NCI-H1105 (cell line): ENCODE measurements at places on chromosomes 1 and 21.
A peak's percentile ranks its signal among the peaks of the same experiment; 100 is the strongest.

DNA sequence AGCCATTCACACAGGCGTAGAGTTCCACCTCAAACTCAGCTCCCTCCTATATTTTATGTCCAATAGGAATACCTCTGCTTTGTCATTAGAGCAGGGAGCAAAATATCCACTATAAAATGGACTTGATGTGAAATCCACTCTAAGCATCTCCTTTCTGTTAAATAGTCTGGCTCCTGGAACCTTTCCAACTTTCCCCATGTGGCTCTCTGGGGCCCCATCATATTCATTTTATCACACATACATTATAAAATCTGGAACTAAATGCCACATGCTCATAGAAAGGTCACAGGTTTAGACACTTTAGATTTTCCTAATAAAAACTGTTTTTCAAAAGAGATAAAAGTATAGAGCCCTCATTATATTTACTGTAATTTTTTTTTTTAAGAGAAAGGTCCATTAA lies 82.1 kb downstream of the PTPN14 start:
- DNase-seq = no peak

- DNase-seq = no peak
Observed at GRCh38 chr21:22224261-22224660, 1226.1 kb downstream of the NCAM2 start.

DNA sequence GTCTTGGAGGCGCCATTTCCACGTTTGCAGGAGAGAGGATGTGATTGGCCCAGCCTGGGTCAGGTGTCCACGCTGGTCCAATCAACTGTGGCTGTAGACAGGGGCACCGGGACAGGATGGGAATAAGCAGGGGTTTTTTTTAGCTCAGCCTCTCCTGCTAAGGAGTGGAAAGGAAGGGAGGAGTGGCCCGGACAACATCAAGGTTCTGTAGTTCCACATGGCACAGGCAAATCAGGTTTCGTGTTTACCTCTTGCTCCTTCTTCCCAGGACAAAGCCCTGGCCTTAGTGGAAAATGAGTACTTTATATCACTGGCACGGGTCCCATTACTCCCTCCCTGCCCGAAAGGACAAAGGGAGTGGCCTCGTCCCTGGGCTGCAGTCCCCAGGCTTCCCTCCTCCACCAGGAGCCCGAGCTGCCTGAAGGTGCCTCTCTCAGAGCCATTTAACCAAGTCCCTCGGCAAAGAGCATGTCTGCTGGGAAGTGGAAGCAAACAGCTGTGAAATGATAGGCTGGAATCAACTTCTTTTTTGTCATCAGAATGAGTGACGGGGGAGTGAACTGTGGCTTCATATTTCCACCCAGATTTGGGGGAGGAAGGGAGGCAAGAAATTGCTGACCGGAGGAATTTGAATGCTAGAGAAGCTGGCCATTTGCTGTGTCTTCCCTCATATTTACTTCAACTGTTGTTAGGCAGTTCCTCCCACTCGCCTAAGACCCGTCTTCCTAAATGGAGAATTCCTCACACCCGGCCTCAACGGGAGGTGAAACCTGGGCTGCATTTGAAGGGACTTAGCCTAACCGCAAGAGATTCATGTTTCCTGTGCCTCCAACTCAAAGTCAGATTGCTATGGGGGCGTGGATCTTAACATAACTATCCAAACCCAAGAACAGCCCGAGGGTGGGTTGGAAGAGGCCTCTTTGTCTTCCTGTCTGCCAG lies 84.9 kb upstream of the SLC44A3 start:
- DNase-seq = no peak

- DNase-seq = no peak
Observed at GRCh38 chr1:61496501-61496900, 228.4 kb downstream of the TM2D1 start.

DNA sequence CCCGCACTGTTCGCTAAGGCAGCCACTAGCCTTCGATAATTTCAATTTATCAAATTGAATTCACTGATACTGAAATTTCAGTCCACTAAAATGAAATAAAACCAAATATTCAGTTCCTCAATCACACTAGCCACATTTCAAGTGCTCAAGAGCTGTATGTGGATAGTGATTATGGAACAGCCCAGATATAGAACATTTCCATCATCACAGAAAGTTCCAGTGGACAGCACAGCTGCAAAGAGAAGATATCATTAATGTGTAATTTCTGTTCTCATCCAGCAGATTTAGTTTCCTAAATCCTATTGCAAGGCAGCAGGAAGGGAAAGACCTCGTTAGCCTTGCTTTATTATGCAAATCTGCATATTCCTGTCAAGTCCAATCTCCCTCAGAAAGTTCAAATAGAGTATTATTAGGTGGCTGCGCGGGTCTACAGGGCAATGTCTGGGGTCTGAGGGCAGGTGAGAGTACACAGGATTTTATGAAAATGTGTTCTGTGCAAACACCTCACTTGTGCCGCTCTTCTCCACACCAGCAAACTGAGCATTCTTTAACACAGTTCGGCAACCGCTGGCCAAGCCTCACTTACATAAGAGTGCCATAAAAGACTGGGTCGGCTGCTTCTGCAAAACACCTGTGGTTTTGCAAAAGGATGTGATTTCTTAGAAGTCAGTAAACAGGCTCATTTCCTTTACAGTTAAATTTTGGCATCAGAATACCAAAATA lies 22.4 kb downstream of the CAPZB start:
- DNase-seq = no peak

DNA sequence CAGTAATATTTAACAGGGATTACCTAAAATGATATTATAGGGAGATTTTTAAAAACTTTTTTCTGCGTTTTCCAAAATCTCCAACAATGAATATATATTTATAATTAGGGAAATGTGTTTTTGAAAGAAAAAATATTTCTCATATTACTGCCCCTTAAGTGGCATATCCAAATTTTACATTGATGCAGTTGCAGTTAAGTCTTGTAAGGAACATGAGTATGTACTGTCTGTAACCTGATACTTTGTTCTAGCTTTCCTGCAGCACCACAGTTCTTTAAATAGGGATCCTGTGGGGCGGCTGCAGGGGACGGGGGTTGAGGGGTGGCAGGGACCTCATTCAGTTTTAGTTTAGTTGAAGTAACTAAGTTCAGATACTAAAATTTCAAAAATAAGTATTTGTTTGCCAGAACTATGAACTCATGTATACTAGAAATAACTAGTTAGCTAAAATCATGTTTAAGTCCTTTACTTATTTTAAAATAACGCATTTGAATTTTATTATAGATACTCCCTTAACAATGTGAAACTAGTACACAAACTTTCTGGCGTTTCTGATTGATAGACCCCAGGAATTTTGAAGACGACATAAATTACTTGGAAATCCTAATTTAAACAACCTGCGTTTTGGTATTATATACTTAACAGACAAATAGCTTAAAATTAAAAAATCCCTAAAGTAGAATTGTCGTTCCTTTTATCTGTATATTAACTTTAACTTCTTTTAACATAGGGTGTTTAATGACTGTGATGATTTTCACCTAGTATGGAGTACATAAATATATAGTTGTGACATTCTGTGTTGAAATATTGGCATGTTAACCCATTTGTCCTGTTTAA lies 639 bp upstream of the DNAJB4 start:
- no peak for DNase-seq

DNA sequence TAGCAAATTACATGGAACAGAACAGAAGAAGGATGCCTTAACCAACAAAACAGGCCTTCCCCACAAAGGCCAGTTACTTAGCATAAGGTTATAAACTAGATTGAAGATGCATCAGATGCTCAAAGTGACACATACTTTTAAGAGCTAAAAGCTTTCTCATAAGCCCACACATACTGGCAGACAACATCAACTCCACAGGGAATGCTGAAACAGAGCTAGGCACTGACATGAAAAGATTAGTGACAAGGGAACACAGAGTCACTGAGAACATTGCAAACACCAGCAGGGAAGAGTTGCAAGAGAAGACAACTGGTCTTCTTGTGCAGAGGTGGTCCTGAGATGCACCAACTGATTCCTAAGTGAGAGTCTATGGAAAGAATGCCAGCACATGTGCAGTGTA lies 6.9 kb downstream of the TTC13 start:
- no peak for DNase-seq

DNA sequence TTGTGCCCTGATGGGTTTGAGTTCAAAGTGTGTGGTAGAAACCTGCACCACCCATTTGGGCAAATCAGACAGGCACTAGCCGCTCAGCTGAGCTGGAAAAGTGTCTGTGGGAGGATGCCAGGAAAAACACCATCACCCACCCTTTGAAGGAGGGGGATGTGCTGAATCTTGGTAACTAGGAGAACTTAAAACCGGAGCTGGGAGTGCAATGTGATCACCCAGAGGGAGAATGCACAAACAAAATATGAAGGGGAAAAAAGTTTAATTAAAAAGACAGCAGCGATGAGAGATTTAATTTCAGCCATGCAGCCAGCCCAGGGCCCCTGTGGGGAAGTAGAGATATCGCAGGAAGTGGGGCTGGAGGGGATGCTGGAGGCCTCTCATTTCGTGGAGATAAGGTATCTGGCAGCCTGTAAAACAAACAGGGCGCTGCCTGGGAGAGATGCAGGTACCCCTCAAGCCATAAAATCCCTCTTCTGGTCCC lies 86.8 kb upstream of the BCAR3 start:
- DNase-seq = no peak

GRCh38 chr1:98330224-98330623 lies 331.3 kb upstream of the SNX7 start:
- no peak for DNase-seq

DNA sequence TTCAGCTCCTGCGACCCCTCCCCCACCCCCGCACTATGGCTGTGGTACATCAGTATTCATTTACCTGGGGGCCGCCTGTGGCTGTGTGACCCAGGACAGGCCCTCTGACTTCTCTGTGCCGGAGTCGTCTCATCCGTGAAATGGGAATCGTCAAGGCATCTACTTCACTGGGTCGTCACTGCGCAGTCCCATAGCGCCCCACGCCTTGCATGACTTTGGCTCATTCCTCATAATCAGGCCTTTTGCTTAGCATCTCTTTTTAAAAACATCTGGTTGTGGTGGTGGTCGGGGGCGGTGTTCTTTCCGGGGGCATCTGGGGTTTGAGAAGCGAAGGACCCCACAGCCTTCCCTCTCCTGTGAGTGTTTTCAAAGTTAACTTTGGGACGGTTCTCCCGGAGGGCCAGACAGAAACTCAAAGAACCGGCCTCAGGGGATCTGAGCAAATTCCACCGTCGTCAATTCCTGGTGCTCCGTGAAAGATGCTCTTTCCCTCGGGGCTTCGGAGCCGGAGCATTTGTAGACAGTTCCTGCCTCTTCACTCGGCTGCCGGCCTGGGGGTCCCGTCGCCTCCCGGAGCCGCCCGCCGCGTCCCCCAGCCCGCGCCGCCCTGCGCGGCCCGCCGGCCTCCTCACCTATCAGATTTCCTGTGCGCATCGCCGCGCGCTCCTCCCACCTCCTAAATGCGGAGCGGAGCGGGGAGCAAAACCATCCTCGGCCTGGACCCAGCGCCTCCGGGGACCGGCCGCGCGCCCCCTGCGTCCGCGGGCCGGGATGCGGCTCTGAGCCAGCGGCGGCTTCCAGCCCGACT lies at the start of gene B3GALT5:
B3GALT5 (plus strand) TSS at position 708 of the 808 bp plus-strand sequence. CDS start 47,620 bp downstream, outside the sequence.
- DNase-seq = peak; percentile 32

DNA sequence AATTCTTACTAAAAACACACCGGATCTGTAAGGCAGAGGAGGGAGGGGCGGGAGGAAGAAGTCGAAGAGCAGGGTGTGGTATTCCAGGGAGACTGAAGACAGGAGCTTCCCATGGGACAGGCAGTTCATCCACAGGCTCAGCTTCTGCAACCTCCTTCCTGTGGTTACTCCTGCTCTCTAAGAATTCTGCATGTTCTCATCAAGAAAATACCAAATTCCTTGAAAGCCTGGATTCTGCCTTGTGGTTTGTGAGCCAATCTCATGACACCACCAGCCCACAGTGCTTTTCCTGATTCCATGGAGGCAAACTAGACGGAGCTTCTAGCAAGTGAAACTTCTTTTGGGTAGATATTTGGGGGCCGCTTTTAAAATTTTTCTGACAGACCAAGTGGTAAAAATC lies 1.1 kb upstream of the ST6GALNAC3 start:
- no peak for DNase-seq

DNA sequence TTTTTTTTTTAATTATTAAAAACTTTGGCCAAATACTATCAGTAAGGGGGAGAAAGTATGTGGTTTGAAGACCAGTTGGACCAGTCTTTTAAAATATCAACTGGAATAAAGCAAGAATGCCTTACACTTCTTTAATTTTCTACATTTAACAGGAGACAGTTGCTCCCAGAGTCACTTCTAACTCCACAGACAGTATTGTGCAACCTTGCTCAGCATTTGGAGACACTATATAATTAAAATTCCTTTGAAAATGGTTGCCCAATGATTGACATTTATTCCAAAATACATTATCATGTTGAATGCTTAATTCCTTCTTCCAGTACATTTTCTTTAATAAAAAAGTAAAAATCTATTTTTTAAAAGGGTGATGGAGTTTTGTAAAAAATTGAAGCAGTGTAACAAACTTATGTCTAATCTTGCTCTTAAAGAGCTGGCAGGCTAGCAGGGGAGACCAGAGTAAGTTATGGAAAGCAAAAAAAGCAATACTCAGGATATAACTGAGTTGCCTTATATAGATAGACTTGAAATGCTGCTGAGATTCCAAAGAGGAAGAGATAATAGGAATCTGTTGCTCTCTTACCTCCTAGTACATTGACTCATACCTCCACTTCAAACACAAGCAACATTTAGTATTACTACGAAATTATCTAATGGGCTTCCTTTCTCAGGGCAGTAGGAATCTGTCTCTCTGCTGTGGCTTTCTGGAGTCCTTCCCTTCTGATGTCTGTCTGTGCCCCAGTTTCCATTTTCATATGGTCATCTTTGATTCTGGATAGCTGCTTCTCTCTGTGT lies 69.7 kb upstream of the RGL1 start:
- DNase-seq = no peak

- no peak for DNase-seq
Observed at GRCh38 chr1:94272388-94272787, 35.0 kb upstream of the ARHGAP29 start.

- no peak for DNase-seq
Observed at GRCh38 chr1:78340006-78340405, 150.8 kb upstream of the PTGFR start.

DNA sequence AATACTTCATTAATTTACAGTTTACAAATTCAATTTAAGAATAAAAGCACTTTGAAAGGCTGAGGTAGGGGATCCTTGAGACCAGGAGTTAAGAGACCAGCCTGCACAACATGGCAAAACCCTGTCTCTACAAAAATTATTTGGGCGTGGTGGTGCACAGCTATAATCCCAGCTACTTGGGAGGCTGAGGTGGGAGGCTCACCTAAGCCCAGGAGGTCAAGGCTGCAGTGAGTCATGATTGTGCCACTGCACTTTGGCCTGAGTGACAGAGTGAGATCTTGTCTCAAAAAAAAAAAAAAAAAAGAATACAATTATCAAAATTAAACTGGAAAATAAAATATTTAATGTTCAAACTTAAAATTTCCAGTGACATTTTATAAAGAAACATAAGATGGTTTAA lies 72.2 kb downstream of the USP1 start:
- DNase-seq = no peak
